ENCODE measurements at places on chromosomes 7 and 10.

DNA sequence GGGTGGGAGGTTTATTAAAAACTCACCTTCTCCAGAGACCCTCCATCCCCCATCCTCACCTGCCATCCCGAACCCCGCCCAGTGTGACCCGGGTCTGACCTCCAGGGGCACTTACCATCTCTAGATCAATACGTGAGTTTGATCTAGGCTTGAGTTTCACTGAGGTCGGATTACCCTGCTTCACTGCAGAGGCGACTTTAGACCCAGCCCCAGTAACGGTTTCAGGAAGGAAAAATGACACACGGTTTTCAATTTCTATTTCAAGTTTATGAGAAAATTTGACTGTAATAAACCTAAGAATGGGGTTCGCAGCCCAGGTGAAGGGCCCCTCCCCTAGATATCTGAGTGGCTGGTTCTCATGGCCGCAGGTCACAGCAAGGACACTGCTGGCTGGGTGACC is 33.1 kb downstream of the RCC1L start:
- no peak for DNase-seq

DNA sequence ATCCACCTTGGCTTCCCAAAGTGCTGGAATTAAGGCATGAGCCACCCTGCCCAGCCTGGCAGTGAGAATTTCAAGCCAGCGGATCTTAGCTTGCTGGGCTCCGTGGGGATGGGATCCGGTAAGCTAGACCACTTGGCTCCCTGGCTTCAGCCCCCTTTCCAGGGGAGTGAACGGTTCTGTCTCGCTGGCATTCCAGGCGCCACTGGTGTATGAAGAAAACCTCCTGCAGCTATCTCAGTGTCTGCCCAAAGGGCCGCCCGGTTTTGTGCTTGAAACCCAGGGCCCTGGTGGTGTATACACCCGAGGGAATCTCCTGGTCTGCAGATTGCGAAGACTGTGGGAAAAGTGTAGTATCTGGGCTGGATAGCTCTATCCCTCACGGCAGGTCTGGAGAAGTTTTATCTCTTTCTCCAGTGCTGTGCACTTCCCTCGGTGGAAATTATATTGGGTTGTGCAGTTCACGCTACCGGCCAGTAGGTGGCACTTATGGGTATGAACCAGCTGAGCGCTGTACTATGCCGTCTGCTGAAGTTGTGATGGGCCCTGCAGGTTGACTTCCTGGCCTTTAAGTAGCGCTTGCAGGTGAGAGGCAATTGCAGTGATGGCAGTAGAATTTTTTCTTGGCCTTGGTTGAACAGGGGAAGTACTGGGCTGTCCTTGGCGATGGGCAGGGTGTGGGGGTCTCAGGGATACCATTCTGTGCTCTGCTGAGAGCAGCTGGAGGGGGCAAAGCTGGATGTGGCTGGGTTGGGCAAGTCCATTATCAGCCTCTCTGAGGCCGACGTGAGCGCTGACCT is 138.0 kb upstream of the MTPN start:
- peak; percentile 7 for DNase-seq

DNA sequence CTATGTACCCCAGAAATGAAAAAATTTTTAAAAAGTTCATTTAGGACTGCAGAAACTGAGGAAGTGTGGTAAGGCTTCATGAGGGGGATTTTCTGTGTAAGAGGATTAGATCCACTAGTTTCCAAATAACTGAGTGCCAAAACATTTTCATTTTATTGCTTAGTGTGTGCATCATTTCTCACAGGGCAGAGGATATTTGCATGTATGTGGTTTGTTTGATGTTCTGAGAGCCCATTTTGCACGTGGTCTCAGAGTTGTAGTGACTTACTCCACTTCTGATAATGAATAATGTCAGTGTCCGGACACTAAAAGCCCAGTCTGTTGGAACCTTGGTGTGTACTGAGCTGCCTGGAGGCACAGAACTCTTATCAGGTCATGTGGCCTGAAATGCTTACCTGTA is 299.9 kb downstream of the AUTS2 start:
- DNase-seq: no peak

DNA sequence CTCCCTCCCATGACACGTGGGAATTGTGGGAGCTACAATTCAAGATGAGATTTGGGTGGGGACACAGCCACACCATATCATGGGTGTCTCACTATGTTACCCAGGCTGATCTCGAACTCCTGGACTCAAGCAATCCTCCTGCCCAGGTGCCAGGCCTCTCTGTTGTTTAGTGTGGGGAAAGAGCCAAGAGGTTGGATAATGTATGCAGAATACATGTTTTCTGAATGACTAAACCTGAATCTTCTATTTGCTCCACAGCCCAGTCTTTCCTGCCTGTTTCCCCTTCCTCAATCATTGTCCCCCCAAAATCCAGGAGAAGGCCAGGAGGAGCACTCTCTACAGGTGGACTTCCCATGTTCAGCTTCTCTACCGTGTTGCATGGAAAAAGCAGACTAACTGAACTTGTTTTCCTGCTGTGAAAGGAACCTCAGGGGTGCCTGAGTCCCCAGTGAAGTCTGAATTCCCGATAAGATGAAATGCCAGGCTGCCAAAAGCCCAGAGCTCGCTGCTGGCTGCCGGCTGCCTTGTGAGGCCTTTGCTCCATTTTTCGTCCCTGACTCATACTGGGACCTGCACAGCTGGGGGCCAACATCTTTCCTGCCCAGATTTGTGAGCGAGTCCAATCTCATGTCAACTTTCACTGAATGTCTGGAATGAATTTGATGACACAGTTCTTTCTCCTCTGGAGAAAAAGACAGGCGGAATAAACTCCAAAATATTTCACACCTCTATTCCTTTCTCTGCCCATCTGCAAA is 588.0 kb downstream of the CALN1 start:
- DNase-seq: no peak

GRCh38 chr10:18144928-18145327 is 4.7 kb downstream of the CACNB2 start:
- DNase-seq: no peak

- DNase-seq: no peak
These were observed 59.1 kb downstream of the CNTNAP2 start for GRCh38 chr7:146175716-146176115.

Data from CD4-positive, alpha-beta T cell treated with Interferon gamma for 1 hour (primary cell).